ENCODE measurements at places on chromosomes 1 and 21.

DNA sequence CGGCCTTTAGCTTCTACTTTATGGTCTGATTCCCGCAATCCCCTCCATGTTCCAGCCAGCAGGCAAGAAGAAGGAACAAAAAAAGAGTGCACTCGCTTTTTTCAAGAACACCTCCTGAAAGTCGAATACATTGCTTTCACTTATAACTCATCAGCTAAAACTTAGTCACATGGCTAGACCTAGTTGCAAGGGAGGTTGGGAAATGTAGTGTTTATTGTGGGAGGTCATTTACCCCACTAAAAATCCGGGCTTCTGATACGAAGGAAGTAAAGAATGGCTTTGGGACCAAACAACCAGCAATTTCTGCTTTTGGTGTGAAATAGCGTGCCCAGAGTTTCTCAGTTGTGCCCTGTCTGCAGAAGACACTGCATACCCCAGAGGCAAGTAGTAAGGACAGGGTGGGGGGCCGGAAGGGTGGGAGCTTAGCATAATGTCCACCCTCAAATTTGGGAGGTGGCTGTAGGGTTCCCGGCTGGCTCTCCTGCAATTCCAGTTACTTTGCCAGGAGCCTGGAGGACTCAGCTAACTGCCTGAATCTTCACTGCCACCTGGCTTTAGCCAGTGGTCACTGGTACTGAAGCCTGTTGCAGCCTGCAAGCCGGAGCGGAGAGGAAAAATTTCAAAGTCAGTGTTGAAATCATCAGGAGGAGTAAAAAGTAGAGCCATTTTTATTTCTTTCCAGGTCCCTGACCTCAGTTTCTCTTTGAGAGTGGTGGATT lies 57.7 kb upstream of the F3 start:
- DNase-seq, result no peak

DNA sequence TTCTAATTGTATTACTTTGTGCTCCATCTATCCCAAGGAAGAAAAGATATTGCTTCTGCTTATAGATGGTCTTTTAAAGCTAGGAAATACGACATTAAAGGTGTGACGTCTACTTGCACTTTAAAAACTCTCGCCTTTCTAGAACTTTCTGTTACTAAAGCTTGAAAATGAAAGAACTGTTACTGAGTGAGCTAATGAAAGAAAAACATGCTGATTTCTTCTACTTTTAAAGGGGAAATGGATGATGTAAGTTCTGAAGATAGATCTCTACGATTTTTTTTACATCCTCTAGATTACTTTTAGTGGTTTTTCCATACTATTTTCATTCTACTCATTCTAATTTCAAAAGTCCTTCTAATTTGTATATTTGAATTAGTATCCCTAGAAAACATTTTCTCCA lies 387.5 kb downstream of the USP25 start:
- no peak for DNase-seq

DNA sequence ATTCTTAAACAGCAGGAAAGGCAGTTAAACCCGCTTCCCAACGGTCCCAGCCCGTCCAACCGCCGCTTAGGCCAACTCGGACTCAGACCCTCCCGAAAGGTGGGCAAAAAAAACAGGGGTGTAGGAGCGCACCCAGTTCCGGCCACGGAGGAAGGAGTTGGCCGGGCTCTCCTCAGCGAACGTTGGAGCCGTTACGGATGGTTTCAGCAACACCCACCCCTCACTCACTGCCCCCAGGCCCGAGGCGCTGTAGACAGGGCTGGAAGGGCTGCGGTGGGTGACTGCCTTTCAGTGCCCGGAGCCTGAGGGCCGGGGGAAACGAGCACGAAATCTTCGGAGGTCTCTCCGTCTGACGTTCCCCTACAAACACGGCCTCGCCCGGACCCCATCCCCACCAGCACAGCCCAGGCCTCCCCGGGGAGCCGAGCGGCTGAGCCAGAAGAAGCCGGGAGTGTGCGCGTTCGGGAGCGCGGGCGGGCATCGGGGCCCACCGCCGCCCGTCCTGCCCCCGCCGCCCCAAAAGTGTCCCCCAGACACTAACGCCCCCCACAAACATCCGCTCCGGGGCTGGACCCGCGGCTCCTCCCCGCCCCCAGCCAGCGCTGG lies 1.3 kb downstream of the KDM5B start:
- peak; percentile 32 for DNase-seq

DNA sequence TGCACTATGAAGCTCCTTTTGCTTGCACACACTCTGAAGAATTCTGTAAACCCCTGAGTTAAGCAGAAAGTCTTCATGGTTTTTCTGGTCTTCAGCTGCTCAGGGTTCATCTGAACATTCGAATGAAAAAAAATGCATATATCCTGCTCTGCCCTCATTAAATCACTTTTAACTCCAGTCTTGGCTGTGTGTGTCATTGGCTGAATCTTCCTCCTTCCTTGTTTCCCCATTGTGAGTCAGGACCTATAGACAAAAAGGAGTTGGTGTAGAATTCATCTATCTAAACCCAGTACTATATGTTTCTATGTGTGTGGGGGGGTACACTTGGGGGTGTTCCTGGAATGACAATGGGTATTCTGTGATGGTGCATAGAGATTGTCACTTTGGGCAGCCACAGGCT lies 6.6 kb upstream of the SPRR1B start:
- DNase-seq, result no peak

GRCh38 chr21:36528716-36529115 lies 48.8 kb upstream of the CLDN14 start:
- no peak for DNase-seq

GRCh38 chr1:29651246-29651645 lies 414.9 kb downstream of the PTPRU start:
- no peak for DNase-seq

GRCh38 chr1:170970256-170970655 lies 34.9 kb downstream of the MROH9 start:
- DNase-seq, result no peak

DNA sequence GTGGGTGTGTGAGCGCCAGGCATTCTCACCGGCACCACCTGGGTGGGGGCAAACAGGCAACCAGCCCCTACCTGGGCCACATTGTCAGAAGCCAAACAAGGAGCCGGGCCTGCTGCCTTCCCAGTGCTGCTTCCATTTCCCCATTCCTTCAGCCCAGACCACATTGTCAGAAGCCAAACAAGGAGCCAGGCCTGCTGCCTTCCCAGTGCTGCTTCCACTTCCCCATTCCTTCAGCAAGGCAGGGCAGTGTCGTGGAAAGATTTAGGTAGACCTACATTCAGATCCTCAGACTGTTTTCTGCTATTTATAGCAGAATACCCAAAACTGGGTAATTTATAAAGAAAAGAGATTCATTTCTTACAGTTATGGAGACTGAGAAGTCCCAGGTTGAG lies 47.0 kb upstream of the EFHD2 start:
- DNase-seq, result no peak

GRCh38 chr1:32339363-32339978 lies 3.4 kb upstream of the MARCKSL1 start:
- DNase-seq, result no peak

GRCh38 chr1:26372039-26372438 lies 511 bp downstream of the ZNF683 start:
- DNase-seq, result no peak

DNA sequence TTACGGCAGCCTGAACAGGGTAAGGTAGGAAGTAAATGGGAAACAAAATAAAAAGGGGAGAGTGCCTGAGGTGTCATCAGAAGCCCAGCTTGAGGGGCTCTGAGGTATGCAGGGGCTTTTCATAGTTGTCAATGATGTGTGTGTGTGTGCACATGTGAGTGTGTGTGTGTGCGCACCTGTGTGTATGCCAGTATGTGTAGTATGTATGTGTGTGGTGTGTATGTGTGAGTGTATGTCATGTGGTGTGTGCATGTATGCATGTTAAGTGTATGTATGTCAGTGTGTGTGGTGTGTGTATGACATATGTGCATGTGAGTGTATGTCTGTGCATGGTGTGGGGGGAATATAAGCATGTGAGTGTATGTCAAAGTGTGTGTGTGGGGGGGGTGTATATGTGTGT lies 184.1 kb downstream of the DSCAM start:
- DNase-seq, result no peak

GRCh38 chr1:37403166-37403565 lies 71.2 kb upstream of the ZC3H12A start:
- DNase-seq, result no peak

DNA sequence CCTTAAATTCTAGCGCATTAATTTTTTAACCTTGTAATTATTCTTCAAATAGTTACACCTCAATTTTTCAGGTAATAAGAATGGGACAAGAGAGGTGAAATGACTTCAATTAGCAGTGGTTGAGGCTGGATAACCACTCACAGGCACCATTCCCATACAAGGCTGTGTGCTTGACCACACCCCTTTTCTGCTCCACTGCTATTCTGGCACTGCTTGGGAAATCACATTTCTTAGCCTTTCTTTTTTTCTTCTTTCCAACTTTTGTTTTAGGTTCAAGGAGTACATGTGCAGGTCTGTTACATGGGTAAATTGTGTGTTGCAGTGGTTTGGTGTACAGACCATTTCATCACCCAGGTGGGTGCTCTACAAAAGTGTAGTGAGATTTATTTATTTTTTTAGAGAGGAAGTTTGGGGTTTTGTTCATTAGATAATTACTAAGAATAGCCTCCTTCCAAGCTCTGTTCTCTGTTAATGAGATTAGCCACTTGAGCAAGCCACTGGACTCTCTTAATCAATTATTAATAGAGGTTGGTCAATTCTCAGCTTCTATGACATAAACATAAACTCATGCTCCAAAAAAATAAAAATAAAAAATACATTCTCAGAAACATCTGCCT lies 14.4 kb downstream of the ILDR2 start:
- no peak for DNase-seq
